ENCODE measurements at places on chromosomes 7 and 10.

DNA sequence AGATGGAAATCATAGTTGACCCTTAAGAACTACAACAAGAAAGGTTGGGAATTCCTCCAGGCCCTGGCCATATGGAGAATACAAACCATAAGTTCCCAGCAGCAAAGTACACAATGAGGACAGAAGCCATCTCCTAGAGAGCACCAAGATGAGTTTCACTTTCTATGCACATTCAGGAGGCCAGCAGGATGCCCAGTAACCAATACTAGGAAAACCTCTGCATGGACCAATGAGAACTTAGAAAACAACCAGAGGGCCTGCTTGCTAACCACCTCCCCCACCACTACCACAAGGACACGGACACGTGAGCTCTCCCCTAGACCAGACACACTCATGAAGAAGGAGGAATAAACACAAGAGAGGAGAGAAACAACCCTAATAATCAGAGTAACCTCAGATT, 56.3 kb downstream of the IFIT5 start:
- DNase-seq = no peak

- no peak for DNase-seq
Measured at GRCh38 chr7:28072876-28073514, 107.6 kb downstream of the JAZF1 start.

DNA sequence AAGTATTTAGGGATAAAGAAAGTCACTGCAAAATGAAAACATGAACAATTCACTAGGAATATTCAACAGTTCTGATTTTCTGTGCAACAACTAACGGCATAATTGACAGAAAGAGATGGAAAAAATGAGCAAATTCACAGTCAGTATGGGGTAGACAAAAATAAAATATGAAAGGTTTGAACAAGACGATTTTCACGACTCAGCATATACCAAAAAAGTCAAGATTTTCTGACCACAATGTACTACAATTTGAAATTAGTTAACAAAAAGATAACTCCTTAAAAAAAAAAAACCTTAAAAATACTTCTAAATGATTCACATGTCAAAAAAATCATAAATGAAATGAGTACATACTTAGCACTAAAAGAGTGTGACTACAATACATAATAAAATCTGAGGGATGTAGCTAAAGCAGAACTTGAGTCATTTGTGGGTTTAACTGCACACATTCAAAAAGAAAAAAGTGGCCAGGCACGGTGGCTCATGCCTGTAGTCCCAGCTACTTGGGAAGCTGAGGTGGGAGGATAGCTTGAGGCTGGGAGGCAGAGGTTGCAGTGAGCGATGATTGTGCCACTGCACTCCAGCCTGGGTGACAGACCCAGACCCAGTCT, 22.6 kb upstream of the MTURN start:
- DNase-seq = no peak

DNA sequence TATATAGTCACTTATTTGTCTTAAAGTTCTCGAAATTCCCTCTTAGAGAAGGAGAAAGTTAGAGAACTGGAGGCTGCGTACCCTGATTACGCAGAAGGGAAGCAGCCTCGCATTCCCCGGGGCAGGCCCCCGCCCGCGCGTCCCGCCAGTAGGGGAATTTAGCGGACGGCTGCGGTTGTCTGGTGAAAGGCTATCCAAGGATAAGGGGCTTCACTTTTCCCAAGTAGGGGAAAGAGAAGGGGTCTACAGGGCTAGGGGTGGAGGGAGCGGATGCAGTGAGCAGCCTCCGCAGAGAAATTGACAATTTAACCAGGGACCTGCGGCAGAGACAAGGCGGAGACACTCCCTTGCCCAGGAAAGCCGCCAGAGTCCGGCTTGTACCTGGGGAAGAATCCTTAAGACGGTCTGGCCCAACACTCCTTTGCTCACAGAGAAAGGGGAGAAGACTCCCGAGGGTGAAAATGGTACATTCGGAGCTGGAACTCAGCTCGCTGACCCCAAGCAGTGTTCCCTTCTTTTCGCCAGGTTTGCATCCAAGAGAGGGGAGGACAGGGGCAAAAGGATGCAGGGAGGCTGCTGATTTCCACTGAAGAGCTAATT, 994 bp upstream of the MAGI2 start:
- no peak for DNase-seq

GRCh38 chr10:29056729-29057128, 232.1 kb upstream of the LYZL1 start:
- no peak for DNase-seq

DNA sequence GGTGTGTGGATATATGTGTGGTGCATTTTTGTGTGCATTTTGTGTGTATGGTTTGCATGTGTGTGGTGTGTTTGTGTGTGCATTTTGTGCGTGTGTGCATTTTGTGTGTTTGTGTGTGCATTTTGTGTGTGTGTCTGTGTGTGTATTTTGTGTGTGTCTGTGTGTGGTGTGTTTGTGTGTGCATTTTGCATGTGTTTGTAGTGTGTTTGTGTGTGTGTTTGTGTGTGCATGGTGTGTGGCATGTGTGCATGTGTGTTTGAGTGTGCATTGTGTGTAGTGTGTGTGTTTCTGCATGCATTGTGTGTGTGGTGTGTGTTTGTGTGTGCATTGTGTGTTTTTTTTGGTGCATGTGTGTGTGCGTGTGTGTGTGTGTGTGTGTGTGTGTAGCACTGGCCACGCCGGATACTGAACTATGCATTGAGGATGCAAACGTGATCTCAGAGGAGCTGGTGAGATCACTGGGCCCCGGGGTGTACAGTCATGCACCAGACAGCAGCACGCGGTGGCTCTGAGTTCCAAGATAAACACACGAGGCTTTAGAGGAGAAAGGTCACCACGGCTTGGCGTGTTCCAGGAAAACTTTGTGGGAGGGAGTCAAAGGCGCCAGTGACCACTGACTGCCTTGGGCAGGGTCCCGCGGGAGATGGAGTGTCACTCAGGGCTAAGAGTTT, 106.6 kb upstream of the SHH start:
- DNase-seq = no peak

GRCh38 chr7:82838314-82838713, 324.4 kb downstream of the PCLO start:
- no peak for DNase-seq

GRCh38 chr7:151595702-151596350, 76.1 kb upstream of the RHEB start:
- DNase-seq = no peak

GRCh38 chr7:55308186-55308929, 56.8 kb upstream of the LANCL2 start:
- no peak for DNase-seq

GRCh38 chr10:113520690-113521474, 32.0 kb upstream of the HABP2 start:
- no peak for DNase-seq

- no peak for DNase-seq
Measured at GRCh38 chr10:131982796-131983195, 1.1 kb upstream of the BNIP3 start.

DNA sequence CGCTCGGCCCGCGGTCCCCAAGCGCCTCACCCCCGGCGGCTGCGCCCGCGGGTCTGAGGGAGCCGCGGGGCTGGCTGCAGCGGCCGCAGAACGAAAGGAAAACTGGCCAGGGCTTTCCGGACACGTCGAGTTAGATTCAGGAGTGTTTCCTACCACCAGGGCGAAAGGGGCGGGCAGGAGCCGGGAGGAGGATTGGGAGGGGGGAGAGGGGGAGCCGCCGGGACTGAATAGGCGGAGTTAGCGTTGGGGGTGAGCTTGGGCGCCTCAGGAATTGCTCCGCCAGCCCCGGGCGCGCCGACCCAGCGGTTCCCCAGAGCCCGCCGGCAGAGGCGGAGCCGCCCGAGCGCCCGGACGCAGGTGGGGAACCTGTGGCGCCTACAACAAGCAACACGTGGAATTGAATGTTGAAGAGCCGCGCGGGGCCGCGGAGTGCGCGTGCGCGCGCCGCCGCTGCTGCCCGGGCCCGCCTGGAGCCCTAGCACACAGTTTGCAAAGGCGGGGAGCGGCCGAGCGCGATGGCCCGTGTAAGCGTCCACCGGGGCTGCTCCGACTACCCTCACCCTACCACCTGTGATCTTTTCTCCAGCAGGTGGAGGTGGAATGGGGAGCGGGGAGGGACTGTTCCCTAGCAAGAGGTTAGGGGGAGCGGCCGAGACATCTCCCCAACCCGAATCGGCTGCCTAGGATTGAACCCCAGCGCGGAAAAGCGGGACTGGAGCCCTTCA, at the start of gene CADPS2:
TSS of gene CADPS2 (minus strand) at position 104 of the 725 bp plus-strand sequence. CDS start 123 bp downstream, outside the sequence.
- DNase-seq = peak; percentile 42

DNA sequence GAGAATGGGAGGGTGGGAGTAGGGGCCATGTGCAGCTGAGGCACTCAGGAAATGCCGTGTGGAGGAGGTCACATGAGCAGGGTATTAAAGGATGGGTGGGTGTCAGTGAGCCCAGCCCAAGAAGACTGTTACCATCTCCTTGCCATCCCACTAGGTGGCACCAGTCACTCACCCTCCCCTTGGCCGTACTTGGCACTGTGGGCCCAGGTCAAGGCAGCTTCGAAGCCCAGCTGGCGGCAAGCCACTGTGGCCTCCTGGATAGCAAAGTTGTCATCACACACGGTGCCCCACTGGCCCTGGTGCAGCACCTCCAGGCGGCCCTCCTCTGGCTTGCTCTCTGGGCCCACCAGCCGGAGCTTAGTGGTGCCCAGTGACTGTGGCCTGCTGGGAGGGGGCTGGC, 5.4 kb downstream of the LOXL4 start:
- no peak for DNase-seq

DNA sequence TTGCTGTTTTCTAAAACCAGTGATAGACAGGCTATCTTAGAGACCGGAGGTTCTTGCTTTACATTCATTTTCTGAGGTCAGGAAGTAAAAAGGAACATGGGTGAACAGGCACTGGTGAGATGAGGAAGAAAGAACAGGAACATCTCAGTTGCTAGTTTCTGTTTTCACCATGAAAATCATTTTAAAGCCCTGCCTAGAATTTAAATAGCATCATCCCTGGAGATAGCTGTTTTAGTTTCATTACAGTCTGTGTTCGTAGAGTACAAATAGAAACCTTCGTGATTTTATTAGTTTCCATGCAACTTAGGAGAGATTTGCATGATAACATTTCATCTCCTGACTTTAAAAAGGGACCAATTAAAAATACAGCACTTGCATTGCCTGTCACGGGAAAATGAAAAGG, 14.7 kb downstream of the KCNMA1 start:
- no peak for DNase-seq

DNA sequence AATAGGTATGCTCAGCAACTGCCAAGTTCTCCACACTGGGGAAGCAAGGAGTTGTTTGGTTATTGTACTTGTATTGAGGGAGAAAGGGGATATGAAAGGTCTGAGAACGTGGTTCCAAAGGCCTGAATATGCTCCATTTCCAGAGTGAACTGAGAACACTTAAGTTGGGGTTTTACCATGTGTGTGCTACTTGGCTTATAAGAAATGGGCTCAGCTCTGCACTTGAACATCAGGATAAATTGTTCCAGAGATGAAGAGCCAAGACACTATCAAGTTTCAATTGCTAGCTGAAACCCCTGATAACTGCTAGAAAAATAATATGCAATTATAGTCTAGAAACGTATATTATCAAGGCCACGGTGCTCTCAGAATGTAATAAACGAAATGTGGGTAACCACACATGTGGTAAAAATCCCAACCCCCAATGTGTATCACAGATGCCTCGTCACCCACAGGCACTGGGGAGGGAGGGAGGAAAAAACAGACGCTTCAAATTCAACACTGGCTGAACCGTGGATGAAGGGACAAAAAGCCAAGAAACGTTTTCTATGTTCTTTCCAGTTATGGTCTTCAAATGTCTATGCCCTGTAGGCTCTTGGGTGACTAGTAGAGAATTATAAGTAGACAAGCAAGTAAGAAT, 16.3 kb downstream of the ELMO1 start:
- DNase-seq = no peak

DNA sequence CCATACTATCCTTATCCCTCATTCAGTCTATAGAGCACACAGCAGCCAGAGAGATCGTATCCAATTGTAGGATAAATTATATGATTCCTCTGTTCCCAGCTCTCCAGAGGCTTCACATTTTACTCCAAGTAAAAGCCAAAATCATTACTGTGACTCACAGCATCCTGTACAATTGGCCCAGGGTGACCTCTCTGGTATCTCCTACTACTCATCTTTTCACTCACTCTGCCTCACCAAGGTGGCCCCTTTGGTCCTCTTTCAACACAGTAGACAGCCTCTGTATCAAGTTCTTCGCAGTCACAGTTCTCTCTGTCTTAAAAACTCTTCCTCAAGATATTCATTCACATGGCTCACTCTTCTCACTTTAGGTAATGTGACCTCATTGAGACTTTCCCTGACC, 72.6 kb upstream of the LSM8 start:
- DNase-seq = no peak

DNA sequence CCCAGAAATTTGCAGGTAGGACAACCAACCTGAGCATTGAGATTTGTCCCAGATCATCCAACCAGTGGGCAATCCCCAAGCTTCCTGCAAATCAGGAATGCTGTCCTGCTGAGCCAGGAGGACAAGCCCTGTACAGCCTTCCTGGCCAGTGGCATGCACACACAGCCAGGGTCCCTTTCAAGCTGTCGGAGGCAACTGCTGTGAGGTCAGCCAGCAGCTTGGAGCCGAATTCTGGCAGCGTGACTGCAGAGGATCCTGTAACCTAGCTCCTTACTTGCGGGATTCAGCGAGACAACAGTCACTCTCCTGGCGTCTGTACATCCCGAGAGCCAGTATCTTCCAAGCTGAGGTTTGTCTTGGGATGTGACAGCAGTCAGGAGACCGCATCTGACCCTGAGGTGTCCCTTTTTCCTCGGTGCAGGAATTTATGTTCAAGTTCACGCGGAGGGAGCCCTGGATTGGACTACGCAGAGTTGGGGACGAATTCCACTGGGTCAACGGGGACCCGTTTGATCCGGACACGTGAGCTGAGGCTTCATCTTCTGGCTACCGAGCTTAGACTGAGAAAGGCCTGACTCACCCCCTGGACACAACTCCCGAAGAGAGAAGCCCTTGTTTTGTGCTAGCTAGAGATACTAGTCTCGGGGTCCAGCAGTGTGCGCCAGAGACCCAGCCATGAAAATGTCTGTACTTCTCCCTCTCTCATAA, 18.3 kb downstream of the CLEC2L start:
- DNase-seq = no peak

GRCh38 chr7:83702446-83702845, 53.5 kb upstream of the SEMA3E start:
- no peak for DNase-seq

DNA sequence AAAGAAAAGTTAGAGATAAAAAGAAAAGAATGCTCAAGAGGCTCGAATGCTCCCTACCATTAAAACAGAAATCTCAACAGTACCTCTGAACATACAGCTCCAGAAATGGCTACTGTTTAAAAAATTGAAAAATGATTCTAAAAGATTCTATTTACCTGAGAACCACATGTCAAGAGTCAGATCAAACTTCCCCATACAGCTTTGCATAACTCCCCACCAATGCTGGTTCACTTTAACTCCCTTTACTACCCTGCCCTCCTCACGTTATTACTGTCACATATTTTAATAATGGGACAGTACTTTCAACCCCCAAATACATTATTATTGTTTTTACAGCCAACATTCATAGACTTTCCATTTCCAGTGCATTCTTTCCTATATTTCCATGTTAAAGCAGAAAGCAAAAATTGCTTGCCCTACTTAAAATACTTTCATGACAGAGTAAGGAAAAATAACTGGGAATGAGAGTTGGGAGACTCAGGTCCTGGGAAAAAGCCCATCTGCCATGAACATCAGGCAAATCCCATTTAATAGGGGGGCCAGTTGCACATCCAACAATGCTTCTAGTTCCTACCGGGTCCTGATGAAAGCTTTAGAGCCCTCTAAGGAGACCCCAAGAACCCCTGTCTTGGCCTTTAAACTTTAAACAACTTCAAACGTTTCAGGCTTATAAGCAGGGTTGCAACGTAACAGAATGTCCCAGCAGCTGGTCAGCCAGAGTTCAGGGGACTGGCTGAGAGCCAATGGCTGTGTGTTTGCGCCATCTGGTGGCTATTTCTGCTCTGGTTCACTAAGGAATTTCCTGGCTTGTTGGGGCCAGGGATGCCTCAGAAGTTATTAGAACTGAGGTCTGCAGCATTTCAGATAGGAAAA, 247.4 kb downstream of the ELMO1 start:
- DNase-seq = no peak
